Natural killer cell (primary cell): ENCODE measurements at places on chromosomes 7 and 10. TPM values are rescaled to one million over a fixed set of nuclear protein-coding genes. Genes with fewer than 3 reads are reported as not detected.

GRCh38 chr7:44960011-44960580 lies 18.7 kb downstream of the MYO1G start:
- no peaks in the 10 kb centered on the region for H3K27me3 ChIP-seq
- H3K36me3 ChIP-seq, result peaks cover 21% of the 10 kb centered on the region
- peak overlapping the region; percentile 81 for H3K27ac ChIP-seq
- no peak overlapping the region for H3K4me3 ChIP-seq

GRCh38 chr7:101093906-101094305 lies 8.6 kb downstream of the TRIM56 start:
- no peaks in the 10 kb centered on the region for H3K27me3 ChIP-seq
- no peak overlapping the region for H3K4me3 ChIP-seq
- no peak for DNase-seq
- peaks cover 11% of the 10 kb centered on the region for H3K36me3 ChIP-seq

Gene TRUB1
- 10.3 TPM for total RNA-seq

DNA sequence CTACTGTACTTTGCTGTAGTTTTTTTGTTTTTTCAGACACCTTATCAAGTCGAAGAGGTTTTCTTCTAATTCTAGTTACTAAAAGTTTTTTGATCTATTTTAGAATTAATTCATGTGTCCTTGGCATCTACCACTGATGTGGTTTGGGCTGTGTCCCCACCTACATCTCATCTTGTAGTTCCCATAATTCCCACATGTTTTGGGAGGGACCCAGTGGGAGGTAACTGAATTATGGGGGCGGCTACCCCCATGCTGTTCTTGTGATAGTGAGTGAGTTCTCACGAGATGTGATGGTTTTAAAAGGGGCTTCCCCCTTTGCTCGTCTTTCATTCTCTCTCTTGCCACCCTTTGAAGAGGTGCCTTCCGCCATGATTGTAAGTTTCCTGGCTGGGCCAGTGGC lies 154.6 kb upstream of the EEPD1 start:
- H3K27ac ChIP-seq, result no peak overlapping the region
- H3K4me1 ChIP-seq, result no peaks in the 10 kb centered on the region
- no peak for DNase-seq
- H3K4me3 ChIP-seq, result no peak overlapping the region
- no peaks in the 10 kb centered on the region for H3K27me3 ChIP-seq

Gene GIMAP6
- total RNA-seq, result 39.7 TPM

DNA sequence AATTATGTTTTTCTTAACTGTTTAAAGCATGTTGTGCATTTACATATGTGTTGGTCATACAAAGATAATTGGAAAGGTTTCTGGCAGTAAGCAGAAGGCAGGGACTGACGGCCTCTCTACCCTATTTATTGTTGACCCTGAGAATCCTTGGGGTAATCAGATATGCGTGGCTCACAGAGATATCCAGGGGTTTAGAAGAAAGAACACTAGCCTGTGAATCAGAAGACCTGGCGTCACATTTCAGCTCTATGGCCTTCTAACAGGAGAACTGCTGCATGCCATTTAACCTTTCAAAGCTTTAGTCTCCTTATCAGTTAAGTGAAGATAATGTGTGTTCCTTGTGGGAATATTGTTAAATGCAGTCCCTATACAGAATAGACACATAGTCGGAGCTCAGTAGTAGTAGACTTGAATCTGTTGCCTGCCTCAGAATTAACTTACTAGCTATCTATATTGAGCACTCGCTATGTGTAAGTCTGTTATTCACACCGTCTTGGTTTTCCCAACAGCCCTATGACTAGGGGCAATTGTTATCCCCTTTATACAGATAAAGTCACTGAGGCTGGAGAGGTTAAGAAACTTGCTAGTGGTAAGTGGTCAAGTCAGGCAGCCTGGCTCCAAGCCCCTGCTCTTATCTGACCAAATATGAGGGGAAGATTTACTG lies 129.6 kb upstream of the ANKRD1 start:
- DNase-seq, result no peak
- H3K36me3 ChIP-seq, result no peaks in the 10 kb centered on the region
- no peaks in the 10 kb centered on the region for H3K27me3 ChIP-seq
- no peak overlapping the region for H3K27ac ChIP-seq

DNA sequence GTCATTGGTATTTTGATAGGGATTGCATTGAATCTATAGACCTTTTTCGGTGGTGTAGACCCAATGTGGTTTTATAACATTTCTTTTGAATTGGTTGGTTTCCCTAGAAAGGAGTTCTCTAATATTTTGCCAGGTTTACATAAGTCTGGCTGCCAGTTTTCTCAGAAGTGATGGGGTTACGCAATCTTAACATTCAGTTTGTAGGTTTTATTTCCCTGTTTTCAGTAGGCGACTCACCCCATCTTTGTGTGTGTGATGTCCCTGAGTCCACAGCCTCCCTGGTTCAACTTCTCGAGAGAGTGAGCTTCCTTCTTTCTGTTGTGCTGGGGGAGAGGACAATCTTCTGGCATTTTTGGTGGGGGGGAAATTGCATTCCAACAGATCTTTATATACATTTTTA lies 9.6 kb upstream of the KIF5B start:
- H3K36me3 ChIP-seq, result no peaks in the 10 kb centered on the region
- DNase-seq, result no peak
- H3K27ac ChIP-seq, result no peak overlapping the region
- H3K4me1 ChIP-seq, result no peaks in the 10 kb centered on the region
- H3K4me3 ChIP-seq, result no peak overlapping the region

- DNase-seq, result no peak
- H3K27ac ChIP-seq, result no peak overlapping the region
Observed at GRCh38 chr7:17131060-17131345, 167.4 kb upstream of the AHR start.

Gene EPHA1
- 1.0 TPM for total RNA-seq

- no peaks in the 10 kb centered on the region for H3K36me3 ChIP-seq
- DNase-seq, result no peak
- H3K4me1 ChIP-seq, result no peaks in the 10 kb centered on the region
- no peak overlapping the region for H3K4me3 ChIP-seq
Observed at GRCh38 chr10:89138755-89139490, 68.2 kb downstream of the CH25H start.

GRCh38 chr10:103855852-103856796 lies 748 bp upstream of the SH3PXD2A start:
- H3K36me3 ChIP-seq, result no peaks in the 10 kb centered on the region
- peaks cover 21% of the 10 kb centered on the region for H3K27me3 ChIP-seq
- H3K27ac ChIP-seq, result no peak overlapping the region
- H3K4me3 ChIP-seq, result no peak overlapping the region

DNA sequence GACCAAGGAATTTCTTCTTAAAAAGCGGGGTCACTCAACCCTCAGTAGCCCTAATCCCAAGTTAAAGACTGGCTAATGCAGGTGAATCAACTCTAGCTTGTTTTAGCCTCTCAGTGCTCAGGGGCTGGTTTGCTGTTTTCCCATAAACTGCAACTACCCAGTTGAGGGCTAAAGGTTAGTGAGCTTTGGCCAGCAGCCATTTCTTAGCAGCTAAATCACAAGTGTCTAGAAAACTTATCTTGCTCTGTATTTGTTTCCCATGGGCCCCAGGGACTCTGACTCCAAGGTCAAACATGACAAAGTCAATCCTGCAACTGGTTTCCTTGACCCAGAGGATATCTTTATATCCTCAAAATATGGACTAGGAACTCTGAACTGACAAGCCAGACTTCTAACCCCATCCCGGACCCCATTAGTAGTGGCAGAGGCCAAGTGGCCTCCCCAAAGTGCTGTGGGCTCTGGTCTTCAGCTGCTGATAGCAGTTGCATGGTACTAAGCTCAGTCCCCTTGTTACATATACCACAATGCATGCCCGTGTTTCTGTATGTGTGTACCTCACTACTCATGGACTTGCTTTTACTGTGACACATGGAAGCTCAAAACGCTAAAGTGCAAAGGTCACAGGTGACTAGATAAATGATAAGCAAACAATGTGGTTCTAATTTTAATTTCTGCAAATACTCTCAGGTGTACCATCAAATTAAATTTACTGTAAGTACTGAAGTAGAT lies 793.0 kb upstream of the IGFBP3 start:
- no peak for DNase-seq
- no peaks in the 10 kb centered on the region for H3K27me3 ChIP-seq
- no peak overlapping the region for H3K4me3 ChIP-seq
- H3K36me3 ChIP-seq, result no peaks in the 10 kb centered on the region
- no peak overlapping the region for H3K27ac ChIP-seq

DNA sequence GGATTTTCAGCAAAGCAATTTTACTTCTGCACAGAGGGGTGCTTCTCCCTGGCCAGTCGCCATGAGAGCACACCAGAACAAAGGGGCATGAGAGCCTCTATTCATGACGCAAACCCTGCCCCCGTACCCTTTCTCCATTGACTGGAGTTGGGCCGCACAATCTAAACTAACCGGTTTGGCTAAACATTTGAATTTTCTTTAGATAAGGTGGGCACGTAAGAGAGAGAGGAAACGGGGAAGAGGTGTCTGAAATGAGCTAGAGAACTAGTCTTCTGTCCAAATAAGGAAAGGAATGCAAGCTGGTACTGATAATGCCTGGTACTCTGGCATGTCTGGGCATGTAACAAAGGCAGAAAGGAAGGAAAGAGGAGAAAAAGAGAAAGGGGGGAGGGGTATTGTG lies 13.2 kb upstream of the SCIN start:
- no peak overlapping the region for H3K4me3 ChIP-seq
- H3K27me3 ChIP-seq, result no peaks in the 10 kb centered on the region
- no peak overlapping the region for H3K27ac ChIP-seq
- no peak for DNase-seq
- no peaks in the 10 kb centered on the region for H3K36me3 ChIP-seq

Gene NPFFR1
- total RNA-seq, result not detected

DNA sequence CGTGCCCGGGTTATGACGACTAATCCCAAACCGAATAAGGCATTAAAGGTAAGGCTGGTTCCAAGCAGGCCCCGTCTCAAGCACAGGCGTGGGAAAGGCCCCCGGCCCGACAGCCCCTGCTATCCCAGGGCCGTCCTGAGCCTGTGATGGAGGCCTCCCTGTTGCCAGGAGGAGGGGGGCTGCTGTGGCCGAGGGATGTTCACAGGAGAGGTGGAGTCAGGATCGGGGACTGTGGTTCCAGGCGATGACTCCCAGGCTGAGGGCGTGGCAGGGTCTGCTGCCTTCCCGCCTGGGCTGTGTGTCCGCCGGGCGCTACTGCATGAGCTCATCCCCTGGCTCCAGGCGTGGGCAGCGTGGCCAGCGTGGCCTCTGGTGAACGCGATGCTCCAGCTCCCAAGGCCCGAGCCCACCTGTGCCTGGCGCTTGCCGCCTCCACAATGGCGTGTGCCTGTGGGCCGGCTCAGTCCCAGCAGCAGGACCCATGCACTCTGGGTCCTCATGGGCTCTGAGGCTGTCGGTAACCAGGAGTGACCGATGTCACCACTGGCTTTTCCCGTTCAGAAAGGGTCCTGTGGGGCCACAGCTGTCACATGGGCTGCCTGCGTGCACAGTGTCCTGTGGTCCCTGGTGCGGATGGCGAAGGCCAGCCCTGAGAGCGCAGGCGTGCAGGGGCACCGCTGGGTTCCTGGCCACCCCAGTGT lies 8.8 kb downstream of the MAFK start:
- H3K27me3 ChIP-seq, result no peaks in the 10 kb centered on the region
- peaks cover 31% of the 10 kb centered on the region for H3K36me3 ChIP-seq
- DNase-seq, result no peak
- peaks cover 5% of the 10 kb centered on the region for H3K4me1 ChIP-seq

GRCh38 chr7:55299273-55299967 lies 65.7 kb upstream of the LANCL2 start:
- H3K4me1 ChIP-seq, result no peaks in the 10 kb centered on the region
- H3K27me3 ChIP-seq, result peaks cover 20% of the 10 kb centered on the region
- no peak overlapping the region for H3K4me3 ChIP-seq
- no peaks in the 10 kb centered on the region for H3K36me3 ChIP-seq
- no peak for DNase-seq

DNA sequence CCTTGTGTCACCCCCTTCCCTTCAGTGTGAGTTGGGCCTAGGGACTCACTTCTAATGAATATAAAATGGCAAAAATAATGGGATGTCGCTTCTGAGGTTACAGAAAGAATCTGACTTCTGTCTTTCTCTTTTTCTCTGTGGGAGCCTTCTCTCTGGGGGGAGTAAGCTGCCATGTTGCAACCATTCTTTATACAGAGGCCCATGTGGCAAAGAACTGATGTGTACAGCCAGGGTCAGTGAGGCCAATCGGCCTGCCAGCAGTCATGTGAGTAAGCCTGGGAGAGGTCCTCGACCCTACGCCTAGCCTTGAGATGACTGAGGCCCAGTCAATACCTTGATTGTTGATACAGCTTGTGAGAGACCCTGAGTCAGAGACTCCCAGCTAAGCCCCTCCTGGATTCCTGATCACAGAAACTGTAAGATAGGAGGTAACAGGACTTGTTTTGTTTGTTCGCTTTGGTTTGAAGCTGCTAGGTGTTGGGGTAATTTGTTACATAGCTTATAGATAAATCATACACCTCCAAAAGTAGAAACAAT lies 1.7 kb downstream of the TCAF1 start:
- H3K27me3 ChIP-seq, result no peaks in the 10 kb centered on the region
- no peak overlapping the region for H3K4me3 ChIP-seq
- H3K27ac ChIP-seq, result no peak overlapping the region
- H3K36me3 ChIP-seq, result no peaks in the 10 kb centered on the region
- no peak for DNase-seq

Gene SPDYE16
- total RNA-seq, result 0.32 TPM

Gene FRMPD2
- total RNA-seq, result not detected

DNA sequence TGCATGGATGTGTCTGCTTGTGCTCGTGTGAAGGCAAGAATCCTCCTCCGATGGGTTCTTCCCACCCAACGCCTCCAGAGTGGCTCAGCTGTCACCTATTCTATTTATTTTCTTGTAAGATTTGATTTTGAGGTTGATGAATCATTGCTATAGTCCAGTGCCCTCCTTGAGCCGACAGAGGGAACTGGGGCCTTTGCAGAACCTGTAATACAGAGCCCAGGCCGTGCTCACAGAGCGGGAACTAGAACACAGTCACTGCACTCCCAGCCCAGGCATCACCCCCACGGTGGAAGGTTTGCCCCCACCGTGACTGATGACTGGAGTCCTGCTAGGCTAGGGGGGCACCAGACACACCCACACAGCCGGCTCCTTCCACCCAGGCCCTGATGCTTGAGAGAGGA lies 2.0 kb downstream of the RARRES2 start:
- peaks cover 18% of the 10 kb centered on the region for H3K27me3 ChIP-seq
- no peak for DNase-seq
- H3K27ac ChIP-seq, result no peak overlapping the region

DNA sequence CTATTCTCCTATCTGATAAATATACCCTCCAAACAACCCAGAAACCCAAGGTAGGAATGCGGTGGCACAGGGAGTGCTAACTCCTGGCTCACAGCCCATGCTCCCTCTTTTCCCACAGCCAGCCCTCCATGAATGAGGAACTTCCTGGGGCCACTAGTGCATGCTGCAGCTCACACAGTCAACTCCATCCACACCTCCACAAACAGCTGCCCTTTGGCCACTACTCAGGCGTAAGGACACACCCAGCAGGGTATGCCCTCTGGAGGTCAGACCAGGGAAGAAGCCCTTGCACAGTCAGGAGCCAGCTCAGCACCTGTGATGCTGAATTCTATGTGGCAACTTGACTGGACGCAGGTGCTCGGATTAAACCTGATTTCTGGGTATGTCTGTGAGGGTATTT lies 85.2 kb upstream of the PIK3CG start:
- no peak for DNase-seq
- no peaks in the 10 kb centered on the region for H3K27me3 ChIP-seq
- no peak overlapping the region for H3K27ac ChIP-seq

Gene CYP2C19
- total RNA-seq, result not detected
